AG04449 (cell line): ENCODE measurements at places on chromosomes 12 and 14.
A peak's percentile ranks its signal among the peaks of the same experiment; 100 is the strongest.

DNA sequence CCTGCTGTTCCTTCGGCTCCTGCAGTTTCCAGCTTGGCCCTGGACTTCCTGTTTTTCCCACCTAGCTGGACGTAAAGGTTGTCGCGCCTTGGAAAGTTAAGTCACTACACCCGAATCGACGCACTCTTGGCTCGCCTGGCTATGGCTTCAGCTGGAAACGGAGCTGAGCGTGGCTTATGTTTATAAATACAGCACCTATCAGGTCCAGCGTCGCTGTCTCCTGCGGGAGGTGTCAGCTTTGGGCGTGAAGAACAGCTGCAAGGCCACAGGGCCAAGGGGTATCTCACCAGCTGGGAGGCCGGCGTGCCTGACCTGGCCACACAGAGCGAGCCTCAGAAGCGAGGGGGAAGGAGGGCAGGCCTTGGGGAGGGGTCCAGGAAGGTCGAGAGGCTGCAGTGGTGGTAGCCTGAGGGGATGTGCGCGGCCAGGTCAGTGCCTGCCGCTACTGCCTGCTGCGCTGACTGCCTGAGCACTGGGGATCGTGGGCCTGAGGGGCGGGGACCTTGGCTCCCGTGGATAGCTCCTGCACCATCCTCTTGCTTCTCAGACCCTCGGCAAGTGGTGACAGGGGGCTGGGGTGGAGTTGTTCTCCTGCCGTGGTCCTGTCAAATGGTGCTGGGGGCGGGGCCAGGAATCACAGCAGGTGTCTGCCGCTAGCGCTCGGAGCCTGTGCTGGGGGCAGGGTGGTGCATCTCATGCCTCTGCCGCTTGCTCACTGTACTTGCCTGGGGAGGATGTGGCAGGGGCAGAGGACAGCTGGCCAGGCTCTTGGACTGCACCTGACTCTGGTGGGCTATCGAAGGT lies 12.5 kb downstream of the PACS2 start:
- DNase-seq, result no peak

GRCh38 chr12:75364919-75365318 lies 26.0 kb upstream of the GLIPR1L2 start:
- DNase-seq, result no peak

DNA sequence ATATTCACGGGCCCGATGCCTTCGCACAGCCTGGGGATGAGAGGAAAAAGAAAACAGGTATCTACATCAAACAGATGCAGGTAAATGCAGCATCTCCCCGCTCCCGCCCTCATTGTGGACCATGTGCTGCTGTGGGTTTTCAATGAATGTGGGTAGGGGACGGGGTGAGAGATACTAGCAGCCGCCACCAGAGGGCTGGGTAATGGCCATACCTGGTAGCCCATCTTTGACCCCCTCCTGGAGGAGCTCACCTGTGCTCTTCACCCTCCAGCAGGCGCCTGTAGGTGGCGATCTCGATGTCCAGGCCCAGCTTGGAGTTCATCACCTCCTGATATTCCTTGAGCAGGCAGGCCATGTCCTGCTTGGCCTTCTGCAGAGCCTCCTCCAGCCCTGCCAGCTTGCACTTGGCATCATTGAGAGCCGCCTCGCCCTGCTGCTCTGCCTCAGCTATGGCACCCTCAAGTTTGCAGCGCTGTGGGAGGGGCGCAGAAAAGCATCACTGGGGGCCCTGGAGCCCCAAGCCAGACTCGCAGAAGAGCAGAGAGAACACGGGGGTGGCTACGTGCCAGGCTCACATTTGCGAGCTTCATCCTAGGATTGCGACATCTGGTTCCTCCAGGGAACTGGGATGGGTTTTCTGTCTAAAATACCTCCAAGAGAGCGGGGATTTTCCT lies 10.2 kb downstream of the KRT82 start:
- peak; percentile 33 for DNase-seq

DNA sequence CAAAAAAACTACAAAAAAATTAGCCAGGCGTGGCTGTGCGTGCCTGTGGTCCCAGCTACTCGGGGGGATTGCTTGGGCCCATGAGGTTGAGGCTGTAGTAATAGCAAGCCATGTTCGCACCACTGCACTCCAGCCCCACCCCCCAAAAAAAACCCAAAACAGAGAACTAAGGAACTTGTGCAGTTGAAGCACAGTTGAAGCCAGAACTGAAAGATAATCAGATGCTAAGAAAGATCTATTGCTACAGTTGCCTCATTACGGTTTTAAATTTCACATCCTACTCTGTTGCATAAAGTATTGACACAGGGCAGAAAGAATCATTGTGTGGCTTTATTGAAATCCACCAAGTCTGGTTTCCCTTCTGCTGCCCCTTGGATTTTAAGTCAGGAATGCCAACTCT lies 3.8 kb downstream of the CS start:
- DNase-seq, result no peak

GRCh38 chr12:3097836-3098235 lies 20.7 kb downstream of the TSPAN9 start:
- no peak for DNase-seq

- DNase-seq, result no peak
These were observed 103.7 kb upstream of the MDM1 start for GRCh38 chr12:68435816-68436215.

DNA sequence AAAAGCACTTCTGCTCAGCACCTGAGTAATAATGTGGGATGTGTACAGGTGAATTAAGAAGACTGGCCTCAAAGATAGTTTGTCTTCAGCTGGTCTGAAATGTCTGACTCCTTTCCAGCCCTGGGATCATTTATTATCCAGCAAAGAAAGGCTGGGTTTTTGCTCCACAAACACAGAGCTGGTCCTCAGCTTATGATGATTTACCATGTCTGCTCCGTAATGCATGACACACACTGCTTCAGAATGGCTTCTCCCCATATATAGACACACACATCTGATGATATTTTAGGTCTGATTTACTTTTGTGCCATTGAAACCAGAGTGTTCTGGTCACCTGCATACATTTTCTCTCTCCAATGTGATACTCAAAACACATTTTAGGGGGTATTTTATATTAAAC lies 225.0 kb downstream of the SLC25A21 start:
- DNase-seq, result no peak

DNA sequence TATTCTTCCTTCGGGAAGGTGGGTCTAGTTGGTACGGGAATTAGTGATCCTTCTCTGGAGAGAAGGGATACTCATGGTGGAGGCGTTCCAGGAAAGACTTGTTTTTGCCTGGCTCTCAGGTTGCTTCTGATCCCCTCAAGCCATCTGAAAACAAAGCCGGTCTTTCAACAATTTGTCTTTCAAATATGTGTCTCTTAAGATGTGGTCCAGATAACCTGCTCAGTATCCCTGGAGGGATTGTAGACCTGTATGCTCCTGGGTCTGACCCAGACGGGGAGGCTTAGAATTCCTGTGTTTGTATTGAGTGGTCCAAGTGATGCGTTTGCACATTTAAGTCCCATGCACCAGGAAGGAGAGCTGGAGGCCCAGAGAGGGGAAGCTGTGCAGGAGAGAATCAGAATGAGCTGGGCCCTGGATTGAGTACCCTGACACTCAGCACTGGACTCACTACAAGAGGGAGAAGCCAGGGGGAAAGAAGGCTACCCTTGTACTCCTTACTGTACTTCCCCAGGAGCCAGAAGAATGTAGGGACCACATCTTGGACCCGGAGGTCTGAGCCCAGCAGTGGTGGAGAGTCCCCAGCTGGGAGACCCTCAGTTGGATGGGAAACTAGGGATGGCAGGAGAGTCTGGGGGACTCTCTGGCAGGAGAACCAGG lies 40.4 kb downstream of the ERH start:
- no peak for DNase-seq

GRCh38 chr12:56256326-56256960 lies 1.7 kb downstream of the ANKRD52 start:
- DNase-seq, result no peak

- DNase-seq, result no peak
These were observed 545.7 kb downstream of the DIO2 start for GRCh38 chr14:79665556-79665955.

- DNase-seq, result no peak
These were observed 234.5 kb downstream of the IPO8 start for GRCh38 chr12:30461026-30461615.

DNA sequence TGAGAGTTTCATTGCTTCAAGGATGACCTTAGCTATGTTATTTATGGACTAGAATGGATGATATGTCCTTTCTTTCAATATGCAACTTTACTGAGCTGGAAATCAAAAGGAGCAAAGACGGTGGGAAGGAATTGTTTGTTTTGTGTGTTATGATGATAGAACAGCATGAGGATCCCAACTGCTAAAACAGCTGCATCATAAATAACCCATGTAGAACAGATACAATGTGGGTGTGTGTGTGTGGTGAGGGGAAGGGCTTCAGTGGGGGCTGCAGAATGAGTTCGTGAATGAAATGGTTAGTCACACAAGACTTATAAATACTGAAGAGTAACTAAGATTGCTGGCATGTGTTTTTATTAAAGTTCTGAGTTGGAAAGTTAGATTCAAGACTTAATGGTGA lies 80.1 kb downstream of the DACT1 start:
- DNase-seq, result no peak

GRCh38 chr12:79927772-79928474 lies 7.0 kb downstream of the PPP1R12A start:
- DNase-seq, result no peak

GRCh38 chr14:95058491-95058890 lies 98.8 kb downstream of the DICER1 start:
- no peak for DNase-seq

DNA sequence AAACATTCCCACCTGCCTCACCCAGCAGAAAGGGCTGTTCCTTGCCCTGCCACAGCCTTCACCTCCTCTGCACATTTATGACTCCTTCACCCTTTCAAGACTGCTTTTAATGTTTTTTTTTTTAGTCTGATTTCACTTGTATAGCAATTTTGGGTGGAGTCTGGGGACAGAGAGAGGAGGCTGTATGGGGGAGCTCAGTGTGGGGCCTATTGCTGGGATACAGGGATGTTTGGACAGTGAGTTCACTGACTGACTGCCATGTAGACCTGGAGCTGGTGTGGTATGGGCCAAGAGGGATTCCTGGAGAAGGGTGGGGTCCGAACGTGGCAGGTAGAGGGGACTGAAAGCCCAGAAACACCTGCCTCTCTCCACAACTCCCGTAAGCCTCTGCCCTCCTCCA lies 1.9 kb upstream of the KRT85 start:
- DNase-seq, result no peak

DNA sequence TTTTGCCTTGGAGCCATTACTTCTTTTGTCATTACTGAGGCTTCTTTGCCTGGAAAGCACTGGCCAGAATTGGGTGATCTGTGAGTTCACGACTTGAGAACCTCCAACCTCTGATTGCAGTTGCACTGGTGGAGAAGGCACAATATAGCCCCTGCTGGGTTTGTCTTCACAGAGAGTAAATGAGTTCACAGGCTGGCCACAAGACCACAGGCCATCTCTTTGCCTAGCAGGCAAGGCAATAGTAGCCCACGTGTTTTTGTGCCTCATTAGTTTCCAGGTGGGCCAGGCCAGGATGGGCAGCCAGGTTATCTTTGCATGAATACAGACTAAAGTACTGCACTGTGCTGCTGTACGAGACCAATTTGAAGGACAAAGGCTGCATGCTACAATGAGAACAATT lies 468.8 kb downstream of the NRXN3 start:
- no peak for DNase-seq

DNA sequence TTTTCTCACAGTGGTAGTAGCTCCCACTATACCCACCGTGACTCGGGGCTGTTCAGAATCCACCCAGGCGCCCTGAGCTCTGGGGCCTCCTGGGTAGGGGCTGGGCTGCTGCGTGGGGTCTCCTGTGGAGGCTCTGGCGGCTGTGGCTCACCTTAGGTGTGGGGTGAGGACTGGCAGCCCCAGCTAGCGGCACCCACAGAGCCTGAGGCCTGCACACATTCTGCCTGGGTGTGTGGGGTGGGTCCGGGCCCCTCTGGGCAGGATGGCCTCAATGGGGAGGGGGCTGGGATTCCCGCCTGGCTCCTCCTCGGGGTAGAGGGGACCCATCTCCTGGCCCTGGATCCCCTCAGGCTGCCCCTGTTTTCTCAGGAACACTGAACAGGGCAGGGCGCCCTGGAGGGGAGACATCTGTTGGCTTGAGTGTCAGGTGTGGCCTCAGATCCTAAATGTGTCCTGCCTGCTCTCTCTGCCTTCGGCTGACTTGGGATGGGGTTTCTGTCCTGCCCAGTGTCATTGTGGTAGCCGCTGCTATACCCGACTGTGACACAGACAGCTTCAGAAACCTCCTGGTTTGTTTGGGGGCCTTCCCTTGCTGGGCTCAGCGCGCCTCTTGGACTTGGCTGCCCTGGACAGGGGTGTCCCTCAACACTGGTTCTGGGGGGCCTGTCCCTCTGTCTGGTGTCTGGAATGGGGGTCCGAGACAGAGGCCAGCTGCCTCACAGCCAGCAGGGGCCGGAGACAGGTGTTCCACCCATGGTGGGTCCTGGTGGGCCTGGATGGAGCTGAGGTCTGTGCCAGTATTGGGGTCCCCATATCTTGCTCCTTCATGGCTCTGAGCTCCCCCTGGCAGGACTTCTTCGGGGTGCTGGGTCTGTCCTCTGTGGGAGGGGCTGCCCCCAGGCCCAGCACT lies 354.9 kb downstream of the TMEM121 start:
- DNase-seq, result no peak

DNA sequence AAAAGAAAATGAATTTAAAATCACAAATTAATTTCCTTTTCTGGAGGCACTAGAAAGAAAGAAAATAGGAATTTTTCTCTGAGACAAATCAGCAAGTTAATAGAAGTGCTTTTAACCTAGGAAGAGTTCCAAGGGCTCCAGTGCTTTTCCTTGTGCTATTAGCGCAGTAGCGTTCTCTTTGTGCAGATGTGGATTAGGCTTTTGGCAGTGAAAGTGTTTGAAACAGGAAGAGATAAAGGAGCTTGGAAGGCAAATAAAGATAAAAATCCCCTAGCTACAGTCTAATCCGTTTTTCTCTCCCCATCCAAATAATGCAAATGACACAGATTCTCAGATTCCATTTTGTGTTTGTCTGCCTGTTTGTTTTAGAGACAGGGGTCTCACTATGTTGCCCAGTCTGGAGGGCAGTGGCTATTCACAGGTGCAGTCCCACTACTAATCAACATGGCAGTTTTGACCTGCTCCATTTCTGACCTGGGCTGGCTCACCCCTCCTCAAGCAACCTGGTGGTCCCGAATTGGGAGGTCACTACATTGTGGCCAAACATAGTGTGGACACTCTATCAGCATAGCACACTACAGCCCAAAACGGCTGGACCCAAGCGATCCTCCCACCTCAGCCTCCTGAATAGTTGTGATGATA lies 166.1 kb downstream of the PAWR start:
- no peak for DNase-seq

GRCh38 chr14:97878727-97879126 lies 1081.5 kb downstream of the VRK1 start:
- no peak for DNase-seq

GRCh38 chr12:19575337-19576243 lies 136.3 kb downstream of the AEBP2 start:
- peak; percentile 23 for DNase-seq
